Neuronal stem cell (in vitro differentiated cells): ENCODE measurements at places on chromosomes 4 and X.

DNA sequence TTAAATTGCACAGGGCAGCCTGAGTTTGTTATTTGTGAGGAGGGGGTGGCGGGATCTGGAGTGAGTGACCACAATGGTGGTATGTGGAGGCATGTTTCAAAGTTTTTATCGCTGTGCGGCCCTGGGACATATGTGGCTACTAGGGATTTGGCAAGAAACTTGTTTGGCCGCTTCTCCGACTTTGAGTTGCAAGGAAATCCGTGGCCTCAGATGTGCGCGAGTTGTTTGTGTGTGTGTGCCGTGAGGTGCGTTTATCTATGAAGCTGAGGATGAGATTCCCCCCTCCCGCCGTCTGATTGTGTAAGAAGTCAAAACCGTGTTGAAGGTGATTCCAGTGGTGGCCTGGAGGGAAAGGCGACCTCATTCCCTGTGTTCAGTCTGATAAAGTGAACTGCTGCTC is 1.4 kb downstream of the JADE3 start:
- H3K4me3 ChIP-seq = peak overlapping the region; percentile 96
- peak; percentile 3 for DNase-seq
- no peaks in the 10 kb centered on the region for H3K27me3 ChIP-seq
- H3K36me3 ChIP-seq = no peaks in the 10 kb centered on the region

DNA sequence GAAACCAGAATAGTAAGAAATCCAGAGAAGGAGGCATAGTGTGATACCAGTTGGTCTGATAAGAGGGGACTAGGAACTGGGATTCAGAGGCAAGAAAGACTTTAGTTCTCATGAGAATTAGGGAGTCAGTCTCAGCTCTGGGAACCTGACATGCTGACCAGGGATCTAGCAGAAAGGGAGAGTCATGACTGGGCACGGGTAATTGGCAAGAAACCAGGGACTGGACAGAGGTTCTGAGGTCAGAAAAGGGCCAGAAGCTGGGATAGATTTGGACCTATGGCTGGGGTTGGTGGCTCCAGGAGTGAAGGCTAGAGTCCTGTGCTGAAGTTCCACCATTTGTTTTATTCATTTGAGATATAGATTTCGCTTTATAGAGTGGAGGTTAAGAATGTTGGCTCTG is 110.2 kb upstream of the C1GALT1C1 start:
- H3K4me3 ChIP-seq = no peak overlapping the region
- DNase-seq = no peak

DNA sequence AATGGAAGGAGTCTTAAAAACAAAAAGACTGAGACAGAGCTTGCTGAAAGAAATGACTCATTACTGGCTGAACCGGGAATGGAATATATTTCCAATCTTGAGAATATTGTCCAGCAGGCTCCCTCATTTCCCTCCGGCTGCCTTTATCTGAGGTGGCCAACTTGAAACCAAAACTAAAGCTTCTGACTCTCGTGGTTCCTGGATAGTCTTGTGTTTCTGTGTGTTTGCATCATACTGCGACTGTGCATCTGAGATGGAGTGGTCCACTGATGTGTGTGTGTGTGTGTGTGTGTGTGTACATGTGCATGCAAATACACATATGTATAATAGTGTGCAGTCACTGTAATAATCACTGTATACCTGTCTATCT is 145.6 kb upstream of the SCML1 start:
- H3K4me1 ChIP-seq = peaks cover 1% of the 10 kb centered on the region
- H3K27ac ChIP-seq = no peak overlapping the region
- H3K27me3 ChIP-seq = no peaks in the 10 kb centered on the region
- DNase-seq = no peak

- peaks cover 15% of the 10 kb centered on the region for H3K4me1 ChIP-seq
- H3K27me3 ChIP-seq = peaks cover 75% of the 10 kb centered on the region
- DNase-seq = peak; percentile 39
- no peak within 1 kb of the TSS for H3K27ac ChIP-seq
- H3K4me3 ChIP-seq = peak within 1 kb of the TSS; percentile 76
Observed at GRCh38 chr4:42396752-42397634, at the start of gene SHISA3. Gene SHISA3, plus strand, starts transcription at chr4:42397488. Its CDS starts 569 bp downstream, at chr4:42398057.

DNA sequence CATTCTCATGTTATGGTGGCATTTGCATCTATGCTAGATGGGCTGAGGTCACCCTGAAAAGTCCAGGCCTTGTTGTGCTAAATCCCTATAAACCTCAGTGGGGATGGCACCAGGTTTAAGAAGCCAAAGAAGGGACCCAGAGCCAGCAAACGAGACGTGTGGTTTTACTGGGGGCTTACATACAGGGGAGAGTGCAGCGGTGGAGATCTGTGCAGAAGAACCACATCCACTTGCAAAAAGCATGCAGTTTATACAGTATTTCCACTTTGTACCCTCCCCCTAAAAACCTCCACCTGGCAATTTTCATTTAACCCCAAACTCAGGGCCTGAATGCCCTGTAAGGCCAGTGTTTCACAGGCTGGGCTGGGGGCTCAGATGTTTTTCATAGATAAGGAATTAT is 134.9 kb upstream of the GATB start:
- H3K4me1 ChIP-seq = no peaks in the 10 kb centered on the region
- H3K36me3 ChIP-seq = no peaks in the 10 kb centered on the region
- no peak for DNase-seq
- no peak overlapping the region for H3K4me3 ChIP-seq
- H3K27ac ChIP-seq = no peak overlapping the region

GRCh38 chr4:151043803-151044515 is 28.9 kb upstream of the LRBA start:
- H3K27me3 ChIP-seq = no peaks in the 10 kb centered on the region
- H3K4me3 ChIP-seq = no peak overlapping the region
- no peak overlapping the region for H3K27ac ChIP-seq
- no peaks in the 10 kb centered on the region for H3K4me1 ChIP-seq

- DNase-seq = peak; percentile 11
- peaks cover 19% of the 10 kb centered on the region for H3K4me1 ChIP-seq
- no peak overlapping the region for H3K4me3 ChIP-seq
- no peaks in the 10 kb centered on the region for H3K27me3 ChIP-seq
Observed at GRCh38 chr4:183541010-183541751, 36.3 kb downstream of the ING2 start.

DNA sequence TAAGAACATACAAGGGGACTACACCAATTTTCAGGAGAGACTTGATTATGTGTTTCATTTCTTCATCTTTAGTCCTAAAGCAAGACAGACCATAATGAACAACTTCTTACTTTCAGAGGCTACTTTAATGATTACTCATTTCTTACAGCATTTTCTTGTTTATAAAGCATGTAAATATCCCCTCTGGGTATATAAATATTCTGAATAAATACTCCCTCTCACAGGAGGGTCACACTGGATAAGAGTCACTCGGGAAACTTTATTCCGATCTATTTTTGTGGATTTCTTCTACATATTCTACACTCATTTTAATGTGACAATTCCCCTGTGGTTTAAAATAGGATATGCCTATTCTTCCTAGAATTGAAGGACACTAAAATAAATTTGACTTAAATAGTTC is 228.9 kb upstream of the RPS6KA3 start:
- H3K36me3 ChIP-seq = no peaks in the 10 kb centered on the region
- DNase-seq = no peak
- H3K27me3 ChIP-seq = no peaks in the 10 kb centered on the region
- no peak overlapping the region for H3K4me3 ChIP-seq

GRCh38 chrX:84133023-84133422 is 55.0 kb downstream of the RPS6KA6 start:
- no peak overlapping the region for H3K27ac ChIP-seq
- H3K4me3 ChIP-seq = no peak overlapping the region
- no peaks in the 10 kb centered on the region for H3K4me1 ChIP-seq
- no peaks in the 10 kb centered on the region for H3K27me3 ChIP-seq
- no peaks in the 10 kb centered on the region for H3K36me3 ChIP-seq
- no peak for DNase-seq

DNA sequence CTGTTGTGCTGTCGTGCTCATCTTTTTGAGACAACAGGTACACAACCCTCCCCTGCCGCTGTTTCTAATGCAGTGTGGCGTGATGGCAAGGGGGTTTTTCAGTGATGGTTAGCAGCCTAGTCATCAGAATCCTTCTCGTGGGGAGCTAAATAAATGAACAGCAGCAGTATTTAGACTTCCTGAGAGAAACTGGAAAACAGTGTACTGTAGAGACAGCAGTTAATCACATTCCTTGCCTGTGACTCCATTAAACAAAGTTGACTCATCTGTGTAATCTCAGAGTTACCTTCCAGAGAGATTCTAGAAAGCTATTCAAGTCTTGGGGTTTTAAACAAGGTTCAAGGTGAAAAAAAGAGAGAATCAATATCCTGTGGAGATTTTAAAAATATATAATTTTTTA is 1753.2 kb upstream of the PCDH7 start:
- no peaks in the 10 kb centered on the region for H3K36me3 ChIP-seq
- no peaks in the 10 kb centered on the region for H3K27me3 ChIP-seq
- H3K27ac ChIP-seq = no peak overlapping the region
- H3K4me1 ChIP-seq = no peaks in the 10 kb centered on the region
- no peak for DNase-seq

GRCh38 chr4:155173371-155173770 is 35.1 kb upstream of the NPY2R start:
- no peak overlapping the region for H3K4me3 ChIP-seq
- H3K27ac ChIP-seq = no peak overlapping the region
- no peaks in the 10 kb centered on the region for H3K27me3 ChIP-seq
- no peaks in the 10 kb centered on the region for H3K36me3 ChIP-seq
- H3K4me1 ChIP-seq = no peaks in the 10 kb centered on the region

GRCh38 chr4:8819473-8820177 is 52.0 kb downstream of the HMX1 start:
- DNase-seq = no peak
- H3K4me1 ChIP-seq = peaks cover 6% of the 10 kb centered on the region
- no peaks in the 10 kb centered on the region for H3K36me3 ChIP-seq
- no peaks in the 10 kb centered on the region for H3K27me3 ChIP-seq
- no peak overlapping the region for H3K4me3 ChIP-seq

GRCh38 chr4:55172694-55173287 is 47.4 kb upstream of the KDR start:
- H3K4me3 ChIP-seq = no peak overlapping the region
- H3K36me3 ChIP-seq = no peaks in the 10 kb centered on the region
- H3K4me1 ChIP-seq = peaks cover 7% of the 10 kb centered on the region

DNA sequence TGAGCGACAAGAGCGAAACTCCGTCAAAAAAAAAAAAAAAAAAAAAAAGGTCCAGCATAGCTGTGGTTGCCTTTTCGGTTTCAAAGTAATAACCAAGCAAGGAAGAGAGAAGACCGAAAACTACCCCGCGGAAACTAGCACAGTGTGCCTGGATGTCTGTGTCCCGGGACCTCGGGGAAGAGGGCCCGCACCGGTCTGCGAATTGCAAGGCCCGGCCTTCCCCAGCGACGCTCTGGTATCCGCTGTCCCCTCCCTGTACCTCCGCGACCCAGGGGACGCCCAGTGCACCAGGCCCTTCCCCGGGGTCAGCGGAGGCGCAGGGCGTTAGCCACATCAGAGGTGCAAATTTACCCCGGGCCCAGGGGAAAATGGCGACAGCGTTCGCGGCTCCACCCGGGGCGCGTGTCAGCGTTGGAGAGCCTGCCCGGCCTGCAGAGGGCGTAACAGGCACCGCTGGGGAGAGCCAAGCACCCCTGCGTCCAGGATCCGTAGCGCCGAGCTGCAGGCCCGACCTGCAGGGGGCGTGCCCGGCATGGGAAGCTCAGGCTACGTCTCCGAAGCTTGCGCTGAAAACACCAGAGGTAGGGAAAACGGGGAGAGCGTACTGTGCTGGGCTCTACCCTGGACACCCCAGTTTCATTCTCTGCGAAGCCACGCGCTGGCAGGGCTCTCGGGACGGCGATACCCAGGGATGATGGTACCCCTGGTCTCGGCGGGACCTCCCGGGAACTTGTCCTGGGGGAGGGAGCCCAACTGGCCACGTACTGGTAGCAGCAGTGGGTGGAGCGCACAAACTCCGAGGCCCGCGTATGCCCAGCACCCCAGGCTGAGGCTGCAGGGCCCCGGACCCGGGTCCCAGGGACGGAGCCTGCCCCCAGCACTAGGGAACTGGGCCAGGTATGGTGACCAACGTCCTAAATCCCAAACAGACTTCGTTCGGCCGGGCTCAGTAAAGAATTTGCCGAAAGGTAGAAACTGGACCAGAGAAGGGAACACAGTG is 16.2 kb downstream of the NKX6-1 start:
- no peak overlapping the region for H3K4me3 ChIP-seq
- H3K4me1 ChIP-seq = peaks cover 5% of the 10 kb centered on the region
- DNase-seq = no peak
- H3K36me3 ChIP-seq = no peaks in the 10 kb centered on the region
- H3K27ac ChIP-seq = no peak overlapping the region

GRCh38 chr4:150664935-150665334 is 83.0 kb downstream of the MAB21L2 start:
- H3K36me3 ChIP-seq = no peaks in the 10 kb centered on the region
- H3K4me3 ChIP-seq = no peak overlapping the region
- no peak overlapping the region for H3K27ac ChIP-seq

- no peak overlapping the region for H3K4me3 ChIP-seq
- H3K4me1 ChIP-seq = no peaks in the 10 kb centered on the region
- H3K27ac ChIP-seq = no peak overlapping the region
- no peaks in the 10 kb centered on the region for H3K27me3 ChIP-seq
- no peaks in the 10 kb centered on the region for H3K36me3 ChIP-seq
Observed at GRCh38 chrX:85136409-85136808, 107.2 kb downstream of the SATL1 start.

- no peaks in the 10 kb centered on the region for H3K27me3 ChIP-seq
- H3K36me3 ChIP-seq = no peaks in the 10 kb centered on the region
- no peak for DNase-seq
- H3K4me3 ChIP-seq = peak overlapping the region; percentile 72
Observed at GRCh38 chrX:151973851-151974335, 583 bp downstream of the GABRE start.

DNA sequence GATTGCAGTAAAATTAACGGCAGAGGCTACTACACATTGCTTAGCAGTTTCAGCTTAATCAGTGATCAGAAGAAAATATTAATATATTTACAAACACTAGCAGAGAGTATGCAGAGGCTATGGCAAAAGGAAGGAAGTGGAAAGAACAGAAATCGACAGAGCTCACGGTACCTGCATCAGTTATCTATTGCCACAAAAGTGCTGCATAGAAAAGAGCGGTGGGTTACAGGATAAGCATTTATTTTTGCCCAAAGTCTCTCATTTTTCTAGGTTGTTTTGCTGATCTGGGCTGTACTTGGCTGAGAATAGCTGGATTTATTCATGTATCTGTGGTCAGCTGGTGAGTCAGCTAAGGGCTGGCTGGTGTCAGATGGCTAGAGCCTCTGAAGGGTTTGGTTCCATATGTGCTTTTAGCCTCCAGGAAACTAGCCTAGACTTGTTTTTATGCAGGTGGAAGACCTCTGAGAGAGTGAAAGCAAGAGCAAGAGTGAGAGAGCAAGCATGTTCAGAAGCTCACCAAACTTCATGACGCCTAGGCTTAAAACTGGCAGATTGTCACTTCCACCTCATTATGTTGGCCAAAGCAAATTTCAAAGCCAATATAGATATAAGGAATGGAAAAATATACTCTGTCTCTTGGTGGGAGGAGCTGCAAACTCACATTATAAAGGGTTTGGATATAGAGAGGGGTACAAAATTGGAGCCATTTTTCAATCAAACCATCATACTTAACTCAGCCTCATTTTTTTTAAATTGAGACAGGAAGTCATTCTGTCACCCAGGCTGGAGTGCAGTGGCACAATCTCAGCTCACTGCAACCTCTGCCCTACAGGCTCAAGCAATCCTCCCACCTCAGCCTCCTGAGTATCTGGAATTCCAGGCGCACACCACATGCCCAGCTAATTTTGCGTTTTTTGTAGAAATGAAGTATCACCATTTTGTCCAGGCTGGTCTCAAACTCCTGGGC is 153.2 kb upstream of the RPL34 start:
- H3K4me3 ChIP-seq = no peak overlapping the region
- no peak for DNase-seq
- no peaks in the 10 kb centered on the region for H3K36me3 ChIP-seq
- no peaks in the 10 kb centered on the region for H3K4me1 ChIP-seq

GRCh38 chr4:54400802-54401201 is 171.7 kb downstream of the PDGFRA start:
- DNase-seq = no peak
- peaks cover 1% of the 10 kb centered on the region for H3K4me1 ChIP-seq
- no peaks in the 10 kb centered on the region for H3K36me3 ChIP-seq
- H3K27me3 ChIP-seq = no peaks in the 10 kb centered on the region
- no peak overlapping the region for H3K4me3 ChIP-seq
